ENCODE measurements at places on chromosomes 5 and 9. TPM values are rescaled to one million over a fixed set of nuclear protein-coding genes. Genes with fewer than 3 reads are reported as not detected.

DNA sequence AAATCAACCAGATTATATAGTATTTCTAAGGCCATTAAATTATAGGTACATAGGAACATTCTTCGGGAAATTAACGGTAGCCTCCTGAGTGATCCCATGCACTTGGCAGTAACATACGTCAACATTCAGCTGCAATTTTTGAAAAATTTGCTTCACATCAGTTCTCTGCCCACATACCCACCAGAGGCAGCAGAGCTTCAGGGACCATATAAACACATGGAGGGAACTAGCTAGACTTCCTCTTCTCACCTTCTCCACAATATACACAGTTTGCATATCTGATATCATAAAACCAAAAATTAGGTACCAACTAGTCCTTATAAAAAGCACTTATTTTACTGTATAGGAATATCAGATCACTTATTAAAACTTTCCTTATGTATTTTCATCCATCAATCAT is 4.8 kb downstream of the PSIP1 start:
- DNase-seq: peak; percentile 56
- no peaks in the 10 kb centered on the region for H3K36me3 ChIP-seq
- H3K27ac ChIP-seq: peak overlapping the region; percentile 1
- H3K4me1 ChIP-seq: peaks cover 7% of the 10 kb centered on the region

DNA sequence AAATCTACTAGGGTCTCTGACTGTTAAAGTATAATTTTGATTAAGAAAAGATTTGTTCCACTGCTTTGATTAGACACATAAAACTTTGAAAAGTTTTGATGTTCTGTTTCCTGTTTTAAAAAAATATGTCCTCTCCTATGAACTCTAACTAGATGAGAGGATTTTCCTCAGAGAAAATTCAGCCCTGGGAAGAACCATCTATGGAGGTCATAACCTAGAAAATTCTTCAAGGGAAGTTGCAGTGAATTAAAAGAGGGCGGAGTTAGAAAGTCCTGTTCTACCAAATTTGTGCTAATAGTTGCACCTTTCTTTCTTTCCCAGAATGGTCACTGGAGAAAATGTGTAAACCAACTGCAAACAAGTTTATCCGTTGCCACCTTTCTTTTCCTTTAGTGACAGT is 27.7 kb downstream of the PIK3R1 start:
- H3K4me1 ChIP-seq: peaks cover 34% of the 10 kb centered on the region
- H3K36me3 ChIP-seq: no peaks in the 10 kb centered on the region
- no peaks in the 10 kb centered on the region for H3K27me3 ChIP-seq

DNA sequence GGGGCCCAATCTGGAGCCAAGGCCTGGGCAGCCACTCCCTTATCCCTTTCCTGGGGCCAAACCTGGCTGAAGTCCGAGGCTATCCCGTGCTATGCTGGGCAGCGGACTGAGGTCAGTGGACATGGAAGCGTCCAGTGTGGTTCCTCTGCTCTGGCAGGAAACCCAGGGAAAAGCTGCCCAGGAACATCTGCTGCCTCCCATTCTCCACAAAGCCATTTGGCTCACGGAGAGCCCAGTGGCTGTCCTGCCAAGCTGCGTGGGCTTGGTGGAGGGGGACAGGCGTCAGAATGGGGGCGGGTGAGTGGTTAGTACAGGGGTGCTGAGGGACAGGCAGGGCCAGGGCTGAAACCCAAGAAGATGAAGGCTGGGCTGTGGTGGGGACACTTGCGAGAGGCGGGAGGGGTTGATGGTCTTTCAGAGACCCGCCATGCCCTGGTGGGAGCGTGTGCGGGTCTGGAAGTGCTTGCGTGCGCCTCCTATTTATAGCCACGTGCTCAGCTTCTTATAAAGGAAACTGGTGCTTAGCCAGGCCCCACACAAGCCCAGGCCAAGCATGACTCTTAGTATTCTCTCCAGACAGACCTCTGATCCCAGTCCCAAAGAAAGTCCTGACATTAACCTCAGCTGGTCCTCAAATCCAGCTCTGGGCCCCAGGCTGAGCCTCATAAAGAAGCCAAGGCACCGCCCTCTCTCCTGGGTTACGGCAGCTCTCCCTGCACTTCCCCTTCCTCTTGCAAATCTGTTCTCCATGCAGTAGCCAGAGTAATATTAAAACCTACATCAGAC is 9.4 kb upstream of the SLC6A7 start:
- H3K27ac ChIP-seq: no peak overlapping the region
- DNase-seq: no peak
- H3K4me1 ChIP-seq: no peaks in the 10 kb centered on the region
- no peaks in the 10 kb centered on the region for H3K36me3 ChIP-seq
- H3K4me3 ChIP-seq: no peak overlapping the region

DNA sequence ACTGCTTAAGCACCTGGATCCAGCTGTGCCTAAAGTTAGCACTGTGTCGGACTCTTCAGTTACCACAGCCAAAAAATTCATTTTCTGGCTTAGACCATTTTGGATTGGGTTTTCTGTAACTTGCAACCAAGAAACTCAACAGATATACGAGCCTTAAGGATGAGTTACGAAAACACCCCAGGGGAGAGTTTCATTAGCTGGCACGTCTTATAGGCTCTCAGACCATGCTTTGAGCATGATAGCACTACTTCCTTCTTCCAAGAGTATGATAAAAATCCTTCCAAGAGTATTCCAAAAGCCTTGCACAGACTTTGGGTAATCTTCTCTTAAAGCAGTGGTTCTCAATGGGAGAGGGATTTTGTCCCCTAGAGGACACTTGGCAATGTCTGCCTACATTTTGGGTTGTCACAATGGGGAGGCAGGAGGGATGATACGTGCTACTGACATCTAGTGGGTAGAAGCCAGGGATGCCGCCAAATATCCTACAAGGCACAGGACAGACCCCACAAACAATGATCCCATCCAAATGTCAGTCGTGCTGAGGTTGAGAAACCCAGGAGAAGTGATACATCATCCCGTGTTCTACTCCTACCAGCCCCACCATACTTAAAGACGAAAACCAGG is 64.8 kb downstream of the SMIM23 start:
- no peak for DNase-seq
- no peak overlapping the region for H3K27ac ChIP-seq
- H3K4me3 ChIP-seq: no peak overlapping the region
- no peaks in the 10 kb centered on the region for H3K4me1 ChIP-seq
- no peaks in the 10 kb centered on the region for H3K27me3 ChIP-seq
- no peaks in the 10 kb centered on the region for H3K36me3 ChIP-seq

DNA sequence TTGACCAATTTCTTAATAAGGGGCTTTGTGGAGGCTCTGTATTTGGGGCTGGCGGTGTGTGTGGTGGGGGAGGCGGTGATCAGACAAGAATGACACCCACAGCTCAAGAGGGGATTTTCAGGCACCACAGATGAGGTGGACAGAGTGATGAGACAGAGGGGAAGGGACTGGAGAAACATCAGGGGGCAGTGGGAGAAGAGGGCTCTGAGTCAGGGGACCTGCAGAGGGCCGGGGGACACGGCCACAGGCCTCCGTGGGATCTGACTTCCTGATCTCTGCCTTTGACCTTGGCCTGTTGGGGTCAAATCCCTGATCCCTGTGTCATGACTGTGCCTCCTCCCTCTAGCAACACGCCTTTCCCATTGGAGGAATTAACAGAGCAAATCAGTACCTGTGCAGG is 197.7 kb downstream of the C9orf50 start:
- no peaks in the 10 kb centered on the region for H3K36me3 ChIP-seq
- no peak for DNase-seq
- no peaks in the 10 kb centered on the region for H3K4me1 ChIP-seq
- no peak overlapping the region for H3K27ac ChIP-seq
- H3K27me3 ChIP-seq: no peaks in the 10 kb centered on the region

DNA sequence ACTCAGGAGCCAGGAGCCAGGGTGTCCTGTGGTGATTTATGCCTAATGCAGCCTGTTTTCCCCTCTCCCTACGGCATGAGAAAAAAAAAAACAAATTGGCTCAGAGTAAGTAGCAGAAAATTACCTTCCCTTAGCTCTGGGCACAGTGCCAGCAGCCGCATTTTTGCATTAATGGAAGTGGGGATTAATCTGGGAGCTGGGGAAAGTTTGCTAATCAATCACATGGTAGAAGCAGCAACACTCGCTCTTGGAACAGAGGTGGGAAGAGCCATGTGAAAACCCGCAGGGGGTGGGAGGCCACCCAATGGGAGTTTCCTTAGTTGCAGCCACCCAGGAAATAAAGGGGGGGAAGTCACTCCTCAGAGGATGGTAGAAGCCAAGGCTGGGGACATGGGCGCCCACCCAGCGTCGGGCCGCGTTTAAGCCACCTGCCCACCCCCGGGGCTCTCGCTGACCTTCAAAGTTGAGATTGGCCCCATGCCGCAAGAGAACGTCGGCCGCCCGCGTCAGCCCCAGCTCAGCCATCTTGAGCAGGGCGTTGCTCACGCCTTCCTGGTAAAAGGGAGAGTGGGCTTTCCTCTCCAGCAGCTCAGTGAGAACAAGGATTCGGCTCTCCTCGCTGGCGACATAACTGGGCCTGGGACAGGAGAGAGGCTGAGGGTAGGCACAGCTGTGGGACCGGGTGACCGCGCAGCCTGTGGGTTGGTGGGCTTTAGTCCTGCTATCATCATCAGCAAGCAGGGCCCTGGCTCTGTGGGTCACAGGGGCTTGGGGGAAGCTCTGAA is 1.7 kb downstream of the ASB6 start:
- H3K4me3 ChIP-seq: no peak overlapping the region
- peak overlapping the region; percentile 86 for H3K27ac ChIP-seq
- H3K27me3 ChIP-seq: no peaks in the 10 kb centered on the region
- H3K4me1 ChIP-seq: peaks cover 12% of the 10 kb centered on the region
- peaks cover 36% of the 10 kb centered on the region for H3K36me3 ChIP-seq

- no peak overlapping the region for H3K4me3 ChIP-seq
- H3K27ac ChIP-seq: no peak overlapping the region
- H3K36me3 ChIP-seq: no peaks in the 10 kb centered on the region
- no peaks in the 10 kb centered on the region for H3K27me3 ChIP-seq
- no peak for DNase-seq
Observed at GRCh38 chr5:30997681-30998080, 195.8 kb upstream of the CDH6 start.

DNA sequence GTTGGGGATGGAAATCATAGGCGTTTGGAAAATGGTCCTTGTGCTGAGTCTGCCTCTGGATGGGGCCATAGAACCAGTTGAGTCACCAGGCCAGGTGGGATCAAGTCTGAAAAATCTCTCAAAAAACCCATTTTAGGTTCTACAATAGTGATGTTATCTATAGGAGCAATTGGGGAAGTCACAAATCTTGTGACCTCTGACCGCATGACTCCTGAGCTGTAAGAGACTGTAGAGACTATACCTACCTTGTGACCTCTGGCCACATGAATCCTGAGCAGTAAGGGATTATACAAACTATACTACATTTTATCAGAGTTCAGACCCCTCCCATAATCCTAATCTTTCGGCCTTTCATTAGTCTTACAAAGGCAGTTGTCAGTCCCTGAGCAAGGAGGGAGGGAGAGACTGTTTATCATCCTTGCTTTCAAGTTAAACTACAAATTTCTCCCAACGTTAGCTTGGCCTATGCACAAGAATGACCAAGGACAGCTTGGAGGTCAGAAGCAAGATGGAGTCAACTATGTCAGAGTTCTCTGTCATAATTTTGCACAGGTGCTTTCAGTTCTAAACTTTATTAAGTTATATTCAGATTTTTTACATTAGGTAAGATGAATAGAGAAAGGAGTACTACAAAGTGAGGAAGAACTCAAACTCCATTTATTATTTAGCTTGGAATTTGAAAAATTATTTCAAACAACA is 11.5 kb upstream of the JMY start:
- H3K4me1 ChIP-seq: no peaks in the 10 kb centered on the region
- H3K27ac ChIP-seq: no peak overlapping the region

GRCh38 chr5:130077007-130077406 is 172.7 kb downstream of the CHSY3 start:
- no peaks in the 10 kb centered on the region for H3K4me1 ChIP-seq
- H3K27me3 ChIP-seq: no peaks in the 10 kb centered on the region
- H3K4me3 ChIP-seq: no peak overlapping the region
- H3K27ac ChIP-seq: no peak overlapping the region
- no peak for DNase-seq

DNA sequence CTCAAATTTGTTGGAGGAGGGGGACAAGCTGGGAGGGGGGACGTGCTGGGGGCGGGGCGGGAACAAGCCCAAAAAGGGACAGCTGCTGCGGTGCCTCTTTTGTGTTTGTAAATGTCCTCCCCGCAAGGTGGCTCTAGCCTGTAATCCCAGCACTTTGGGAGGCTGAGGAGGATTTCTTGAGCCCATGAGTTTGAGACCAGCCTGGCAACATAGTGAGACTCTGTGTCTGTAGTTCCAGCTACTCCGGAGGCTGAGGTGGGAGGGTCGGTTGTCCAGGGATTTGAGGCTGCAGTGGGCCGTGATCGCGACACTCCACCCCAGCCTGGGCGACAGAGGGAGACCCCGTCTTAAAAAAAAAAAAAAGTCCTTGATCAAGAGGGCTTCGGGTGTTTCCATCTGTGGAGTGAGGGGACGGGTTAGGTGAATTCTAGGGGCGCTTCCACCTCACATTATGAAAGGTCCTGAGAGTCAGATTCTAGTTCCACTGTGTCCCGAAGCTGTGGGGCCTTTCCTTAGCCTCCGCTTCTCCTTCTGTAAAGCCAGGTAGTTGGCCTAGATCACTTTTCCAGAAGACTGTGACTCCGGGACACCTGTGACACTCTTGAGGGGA is 779 bp upstream of the CTNNA1 start:
- H3K4me1 ChIP-seq: peaks cover 17% of the 10 kb centered on the region
- no peak for DNase-seq
- no peaks in the 10 kb centered on the region for H3K27me3 ChIP-seq
- H3K36me3 ChIP-seq: no peaks in the 10 kb centered on the region
- H3K4me3 ChIP-seq: peak overlapping the region; percentile 81

GRCh38 chr5:74259572-74259971 is 381.0 kb downstream of the ENC1 start:
- H3K4me1 ChIP-seq: peaks cover 7% of the 10 kb centered on the region
- H3K36me3 ChIP-seq: no peaks in the 10 kb centered on the region
- no peak overlapping the region for H3K27ac ChIP-seq
- no peak for DNase-seq
- no peaks in the 10 kb centered on the region for H3K27me3 ChIP-seq
- H3K4me3 ChIP-seq: no peak overlapping the region

- DNase-seq: peak; percentile 81
- H3K36me3 ChIP-seq: no peaks in the 10 kb centered on the region
- no peaks in the 10 kb centered on the region for H3K27me3 ChIP-seq
- H3K27ac ChIP-seq: peak overlapping the region; percentile 92
- H3K4me1 ChIP-seq: peaks cover 61% of the 10 kb centered on the region
- no peak overlapping the region for H3K4me3 ChIP-seq
Observed at GRCh38 chr9:82128011-82128696, 139.6 kb downstream of the SPATA31D1 start.

DNA sequence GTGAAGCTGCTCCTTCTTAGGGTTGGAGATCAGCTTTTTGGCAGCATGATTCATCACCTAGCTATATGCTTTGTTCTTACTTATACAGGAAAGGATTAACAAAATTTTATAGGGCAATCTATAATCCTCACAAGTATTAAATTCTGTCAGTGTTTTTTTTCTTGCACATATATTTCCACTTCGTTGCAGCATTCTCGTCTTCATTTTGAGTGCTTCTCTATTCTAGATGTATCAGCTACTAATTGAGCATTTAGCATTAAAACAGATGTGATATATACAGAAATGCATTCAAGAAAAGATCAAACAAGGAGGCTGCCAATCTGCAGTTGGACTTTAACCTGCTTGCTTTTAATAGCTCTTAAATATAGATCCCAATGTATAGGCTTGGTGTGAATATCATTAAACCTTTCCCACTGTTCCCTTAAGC is 3.6 kb upstream of the CTXN3 start:
- no peak for DNase-seq
- H3K27ac ChIP-seq: no peak overlapping the region
- no peaks in the 10 kb centered on the region for H3K4me1 ChIP-seq

ENTREP1 gene
- total RNA-seq: not detected

CACFD1 gene
- total RNA-seq: 31.1 TPM

SLC34A1 gene
- not detected for total RNA-seq

SPINK7 gene
- not detected for total RNA-seq
